ENCODE measurements at places on chromosomes 2 and 18.

GRCh38 chr2:158731386-158731785, 63.7 kb upstream of the DAPL1 start:
- no peak for DNase-seq

- DNase-seq: no peak
Observed at GRCh38 chr2:102365763-102366162, 10.2 kb downstream of the IL18R1 start.

DNA sequence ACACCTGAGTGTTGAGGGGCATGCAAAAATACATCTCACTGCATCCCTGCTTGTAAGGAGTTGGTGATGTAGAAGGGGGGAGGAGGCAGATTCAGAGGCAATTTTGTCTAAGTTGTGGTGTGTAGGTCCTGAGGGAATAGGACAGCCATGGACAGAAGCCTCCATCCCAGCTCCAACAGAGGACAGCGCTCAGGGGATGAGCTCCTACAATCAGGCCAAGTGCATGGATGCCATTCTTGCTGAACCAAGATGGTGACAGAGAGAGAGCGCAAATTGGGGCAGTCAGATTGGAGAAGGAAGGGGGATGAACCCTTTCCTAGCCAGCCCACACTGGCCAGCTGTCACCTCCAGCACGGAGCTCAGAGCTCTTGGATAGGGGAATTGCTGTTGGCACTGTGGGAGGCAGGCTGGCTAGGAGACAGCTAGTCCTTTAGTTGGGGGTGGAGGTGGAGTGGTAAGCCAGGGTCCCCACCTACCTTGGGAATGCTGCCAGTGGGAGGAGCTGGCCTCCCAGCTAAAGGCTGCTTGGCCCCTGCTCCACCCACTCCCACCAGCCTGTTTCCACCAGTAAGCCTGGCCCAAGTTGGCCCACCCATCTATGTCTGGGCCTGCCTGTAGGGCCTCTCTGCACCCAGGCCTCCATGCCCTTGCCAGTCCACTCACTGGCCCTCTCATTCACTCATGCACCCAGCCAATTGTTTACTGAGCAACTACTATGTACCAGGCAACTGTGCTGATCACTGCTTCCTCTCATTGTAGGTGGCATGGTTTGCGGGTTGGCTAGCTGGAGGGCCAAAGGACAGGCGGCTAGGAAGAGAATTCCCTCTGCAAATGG, 2.5 kb upstream of the PER2 start:
- no peak for DNase-seq

DNA sequence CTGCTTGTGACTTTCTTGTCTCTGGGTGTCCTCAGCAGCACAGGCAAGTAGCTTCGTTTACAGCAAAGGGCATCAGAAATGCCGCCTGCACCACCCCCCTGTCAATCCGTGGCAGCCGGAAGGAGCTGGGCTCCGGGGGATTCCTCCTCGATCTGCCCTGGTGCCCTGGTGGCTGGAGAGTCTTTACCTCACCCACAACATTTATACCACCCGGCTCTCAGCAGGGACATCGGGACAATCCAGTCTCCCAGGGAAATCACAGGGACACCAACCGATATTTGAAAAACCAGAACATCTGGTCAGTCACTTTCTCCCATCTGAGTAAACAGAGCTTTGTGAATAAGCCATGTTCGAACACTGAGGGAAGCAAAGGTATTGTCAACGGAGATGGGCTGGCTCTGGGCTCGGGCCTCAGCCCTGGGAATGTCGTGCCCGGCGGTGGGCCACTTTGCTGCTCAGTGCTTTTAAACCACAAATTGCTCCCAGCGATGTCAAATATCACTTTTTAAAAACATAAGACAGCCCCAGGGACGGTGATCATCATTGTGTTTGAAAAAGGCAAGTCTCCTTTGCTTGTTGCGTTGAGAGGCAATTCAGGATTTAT, 210.0 kb upstream of the SALL3 start:
- DNase-seq: no peak

DNA sequence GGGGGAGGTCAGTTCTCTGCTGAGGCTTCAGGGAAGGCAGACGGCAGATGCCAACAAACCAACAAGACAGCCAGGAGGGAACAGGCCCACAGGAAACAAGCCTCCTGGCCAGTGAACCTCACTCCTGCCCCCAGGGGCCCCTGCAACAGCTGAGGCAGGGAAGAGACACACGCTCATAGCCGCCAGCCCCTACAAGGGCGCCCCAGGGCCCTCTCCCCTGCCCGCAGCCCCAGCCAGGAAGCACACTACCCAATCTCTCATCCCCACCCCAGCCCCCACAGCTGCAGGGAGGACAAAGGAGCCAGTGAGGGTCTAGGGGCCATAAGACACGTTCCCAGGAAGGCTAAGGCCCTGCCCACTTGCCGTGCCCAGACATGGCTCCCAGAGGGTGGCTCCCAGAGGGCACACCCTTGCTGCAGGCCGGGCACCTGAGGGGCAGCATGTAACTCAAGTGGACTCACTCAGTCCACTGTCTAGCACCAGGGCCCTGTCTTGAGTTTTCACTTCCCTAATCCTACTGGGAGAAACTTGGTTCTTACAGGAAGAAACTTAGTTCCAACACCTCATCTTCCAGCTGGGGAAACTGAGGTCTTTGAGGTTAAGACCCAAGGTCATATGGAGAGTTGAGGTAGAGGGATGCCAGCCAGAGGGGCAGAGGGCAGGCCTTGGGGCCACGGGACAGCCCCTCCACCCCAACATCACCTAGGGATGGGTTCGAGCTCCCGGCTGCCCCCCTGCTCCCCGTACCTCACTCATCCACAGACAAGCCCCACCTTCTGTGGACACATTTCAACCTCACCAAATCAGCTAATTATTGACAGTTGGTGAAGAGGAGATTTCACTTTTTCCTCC, 37.3 kb downstream of the EMX1 start:
- no peak for DNase-seq

DNA sequence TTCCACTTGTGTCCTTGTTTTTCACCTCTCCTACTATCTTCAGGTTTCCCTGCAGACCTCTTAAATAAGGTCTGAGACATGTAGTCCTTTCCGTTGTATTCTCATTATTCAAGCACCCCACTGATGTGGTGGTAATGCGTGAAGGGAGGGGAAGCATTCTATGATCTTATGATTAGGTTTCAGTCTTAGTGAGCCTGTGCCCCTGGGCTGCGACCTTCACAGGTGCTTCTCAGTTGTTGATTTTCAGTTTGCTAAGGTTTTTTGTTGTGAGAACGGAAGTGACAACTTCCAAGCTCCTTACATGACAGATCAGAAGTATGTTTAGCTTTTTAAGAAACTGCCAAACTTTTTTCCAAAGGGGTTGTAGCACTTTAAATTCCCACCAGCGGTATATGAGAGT, 41.3 kb downstream of the VPS54 start:
- no peak for DNase-seq

DNA sequence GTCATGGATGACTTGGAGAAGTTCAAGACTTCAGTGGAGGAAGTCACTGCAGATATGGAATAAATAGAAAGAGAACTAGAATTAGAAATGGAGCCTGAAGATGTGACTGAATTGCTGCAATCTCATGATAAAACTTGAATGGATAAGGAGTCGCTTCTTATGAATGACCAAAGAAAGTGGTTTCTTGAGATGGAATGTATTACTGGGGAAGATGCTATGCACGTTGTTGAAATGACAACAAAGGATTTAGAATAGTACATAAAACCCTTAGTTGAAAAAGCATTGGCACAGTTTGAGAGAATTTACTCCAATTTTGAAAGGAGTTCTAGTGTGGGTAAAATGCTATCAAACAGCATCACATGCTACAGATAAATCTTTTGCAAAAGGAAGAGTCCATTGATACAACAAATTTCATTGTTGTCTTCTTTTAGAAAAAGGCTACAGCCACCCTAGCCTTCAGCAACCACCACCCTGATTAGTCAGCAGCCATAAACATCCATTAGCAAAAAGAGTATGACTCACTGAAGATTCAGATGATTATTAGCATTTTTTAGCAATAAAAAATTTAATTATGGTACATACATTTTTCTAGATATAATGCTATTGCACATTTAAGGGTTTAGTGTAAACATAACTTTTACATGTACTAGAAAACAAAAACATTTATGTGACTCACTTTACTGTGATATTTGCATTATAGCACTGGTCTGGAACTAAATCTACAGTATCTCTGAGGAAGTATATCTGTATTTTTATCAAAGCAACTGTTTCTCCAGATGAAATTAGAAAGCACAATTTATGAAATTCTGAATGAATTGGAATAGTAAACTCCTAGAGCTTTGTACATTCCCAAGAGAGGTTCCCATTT, 110.5 kb upstream of the TACR1 start:
- no peak for DNase-seq

GRCh38 chr2:120510751-120511395, 164.9 kb downstream of the INHBB start:
- DNase-seq: no peak

DNA sequence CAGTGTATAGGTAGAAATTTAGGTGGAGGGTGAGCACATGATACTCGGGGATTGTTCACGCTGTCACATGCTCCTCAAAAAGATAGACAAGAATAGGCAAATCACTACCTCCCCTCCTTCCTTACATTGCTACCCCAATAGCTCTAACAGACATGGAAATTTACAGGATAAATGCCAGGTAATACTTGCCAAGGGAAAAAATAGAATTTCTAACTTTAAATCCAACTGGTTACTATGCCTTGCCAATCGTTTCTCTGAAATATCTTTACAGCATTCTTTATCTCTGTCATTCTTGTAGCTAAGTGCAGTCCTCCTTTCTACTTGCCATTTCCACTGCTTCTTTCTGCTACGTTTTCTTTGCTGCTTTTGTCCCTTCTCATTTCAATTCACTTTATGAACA, 339.8 kb upstream of the ZEB2 start:
- no peak for DNase-seq

- DNase-seq: no peak
Observed at GRCh38 chr18:4256766-4257417, 198.2 kb downstream of the DLGAP1 start.

DNA sequence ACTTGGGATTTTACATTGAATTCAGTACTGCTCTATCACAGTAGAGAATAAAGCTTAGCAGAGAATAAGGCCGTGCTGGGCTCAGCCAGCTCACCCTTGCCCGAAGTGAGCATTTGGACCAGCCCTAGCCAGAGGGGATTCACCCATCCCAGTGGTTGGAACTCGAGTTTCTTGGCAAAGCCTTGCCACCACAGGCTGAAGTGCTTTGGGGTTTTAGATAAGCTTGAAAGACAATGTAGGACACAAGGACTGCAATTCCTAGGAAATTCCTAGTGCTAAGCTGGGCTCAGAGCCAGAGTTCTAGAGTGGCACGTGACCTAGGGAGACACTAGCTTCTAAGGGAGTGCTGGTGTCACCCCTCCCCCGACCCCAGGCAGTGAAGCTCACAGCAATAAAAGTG, 28.0 kb downstream of the SERPINB11 start:
- DNase-seq: no peak

- no peak for DNase-seq
Observed at GRCh38 chr2:65918760-65919187, 486.4 kb upstream of the SPRED2 start.

- no peak for DNase-seq
Observed at GRCh38 chr2:233801357-233802131, 23.4 kb downstream of the MROH2A start.
